ENCODE measurements at places on chromosomes 6 and 20.

GRCh38 chr6:11425431-11425871 lies 112.1 kb upstream of the TMEM170B start:
- no peak for DNase-seq

GRCh38 chr6:135096403-135097130 lies 41.9 kb upstream of the HBS1L start:
- DNase-seq, result no peak

DNA sequence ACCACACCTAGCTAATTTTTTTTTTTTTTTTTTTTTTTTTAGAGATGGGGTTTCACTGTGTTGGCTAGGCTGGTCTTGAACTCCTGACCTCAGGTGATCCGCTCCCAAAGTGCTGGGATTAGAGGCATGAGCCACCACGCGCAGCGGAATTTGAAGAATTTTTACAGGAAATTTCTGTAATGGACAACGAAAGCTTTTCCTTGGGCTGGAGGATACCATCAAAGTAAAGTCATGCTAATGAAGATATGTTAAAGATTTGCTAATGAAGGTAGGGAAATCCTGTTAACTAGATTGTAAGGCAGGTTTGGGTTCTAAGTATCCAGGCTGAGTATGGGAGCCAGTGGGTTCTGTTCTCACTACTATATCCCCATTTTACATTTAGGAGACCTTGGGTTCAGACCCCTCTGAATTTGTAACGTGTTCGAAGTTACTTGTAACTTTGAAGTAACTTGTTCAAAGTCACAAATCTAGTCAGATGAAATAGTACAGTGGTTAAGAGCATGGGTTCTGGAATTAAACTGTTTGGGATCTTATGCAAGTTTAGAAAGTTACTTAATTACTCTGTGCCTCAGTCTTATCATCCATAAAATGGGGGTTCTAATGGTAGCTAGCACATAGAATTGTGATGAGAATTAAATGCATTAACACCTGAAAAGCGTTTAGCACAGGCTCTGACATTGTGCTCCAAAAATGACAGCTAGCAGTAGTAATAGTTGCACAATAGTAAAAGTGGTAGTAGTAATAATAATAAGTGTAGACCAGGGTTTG lies 123.4 kb upstream of the GPR6 start:
- DNase-seq, result no peak

- no peak for DNase-seq
These were observed 20.0 kb upstream of the UBE2J1 start for GRCh38 chr6:89372506-89372901.

DNA sequence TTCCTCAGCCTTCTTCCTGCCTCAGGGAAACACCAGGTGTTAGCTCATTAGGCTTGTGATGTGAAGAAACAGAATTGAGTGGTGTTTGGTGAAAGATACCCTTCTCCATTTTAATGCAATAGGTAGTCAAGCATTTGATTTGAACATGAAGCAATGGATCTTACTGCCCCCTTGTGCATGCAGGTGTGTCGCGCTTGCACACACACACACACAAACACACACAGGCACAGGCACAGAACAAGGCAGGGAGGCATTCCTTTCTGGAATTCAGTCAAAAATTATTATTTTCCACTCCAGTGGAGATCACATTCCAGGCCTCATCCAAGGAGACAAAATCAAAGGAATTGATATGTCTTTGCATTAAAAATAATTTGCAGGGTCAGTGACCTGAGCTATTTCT lies 667.0 kb upstream of the MARCKS start:
- DNase-seq, result no peak

DNA sequence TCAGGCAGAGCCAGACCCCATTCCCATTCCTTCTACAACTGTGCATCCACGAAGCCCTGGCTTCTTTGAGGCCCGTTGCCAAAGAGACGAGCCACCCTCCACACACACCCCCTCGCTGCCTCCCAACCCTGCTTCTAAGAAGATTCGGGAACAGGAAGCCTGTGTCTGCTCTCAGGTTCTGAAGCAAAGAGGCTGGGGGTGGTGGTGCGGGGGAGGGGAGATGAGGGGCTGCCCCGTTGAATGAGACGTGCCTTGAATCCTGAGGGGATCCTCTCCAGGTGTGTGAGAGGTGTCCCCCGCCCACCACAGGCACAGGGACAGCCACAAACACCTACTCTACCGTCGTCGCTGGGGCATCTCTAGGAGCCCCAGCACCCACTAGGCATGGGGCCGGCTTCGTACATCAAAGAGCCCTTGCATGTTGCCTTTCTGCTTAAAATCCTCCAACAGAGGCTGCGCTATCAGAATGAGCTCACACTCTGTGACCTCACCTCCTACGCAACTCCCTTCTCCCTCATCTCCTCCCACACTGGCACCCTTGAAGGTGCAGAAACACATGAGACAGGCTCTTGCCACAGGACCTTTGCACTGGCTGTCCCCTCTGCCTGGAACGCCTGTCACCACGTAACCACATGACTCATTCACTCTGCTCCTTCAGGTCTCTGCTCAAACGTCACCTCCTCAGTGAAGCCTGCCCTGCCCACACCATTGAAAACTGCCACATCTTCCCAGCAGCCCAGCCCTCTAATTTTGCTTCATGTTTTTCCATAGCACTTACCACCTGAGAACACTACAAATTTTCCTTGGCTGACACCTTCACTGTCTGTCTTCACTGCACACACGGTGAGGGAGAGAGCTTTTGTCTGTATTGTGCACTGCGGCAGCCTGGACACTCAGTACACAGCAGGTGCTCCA lies 58.5 kb downstream of the PREX1 start:
- peak; percentile 85 for DNase-seq

- no peak for DNase-seq
These were observed 17.4 kb downstream of the PIGT start for GRCh38 chr20:45433316-45433715.

DNA sequence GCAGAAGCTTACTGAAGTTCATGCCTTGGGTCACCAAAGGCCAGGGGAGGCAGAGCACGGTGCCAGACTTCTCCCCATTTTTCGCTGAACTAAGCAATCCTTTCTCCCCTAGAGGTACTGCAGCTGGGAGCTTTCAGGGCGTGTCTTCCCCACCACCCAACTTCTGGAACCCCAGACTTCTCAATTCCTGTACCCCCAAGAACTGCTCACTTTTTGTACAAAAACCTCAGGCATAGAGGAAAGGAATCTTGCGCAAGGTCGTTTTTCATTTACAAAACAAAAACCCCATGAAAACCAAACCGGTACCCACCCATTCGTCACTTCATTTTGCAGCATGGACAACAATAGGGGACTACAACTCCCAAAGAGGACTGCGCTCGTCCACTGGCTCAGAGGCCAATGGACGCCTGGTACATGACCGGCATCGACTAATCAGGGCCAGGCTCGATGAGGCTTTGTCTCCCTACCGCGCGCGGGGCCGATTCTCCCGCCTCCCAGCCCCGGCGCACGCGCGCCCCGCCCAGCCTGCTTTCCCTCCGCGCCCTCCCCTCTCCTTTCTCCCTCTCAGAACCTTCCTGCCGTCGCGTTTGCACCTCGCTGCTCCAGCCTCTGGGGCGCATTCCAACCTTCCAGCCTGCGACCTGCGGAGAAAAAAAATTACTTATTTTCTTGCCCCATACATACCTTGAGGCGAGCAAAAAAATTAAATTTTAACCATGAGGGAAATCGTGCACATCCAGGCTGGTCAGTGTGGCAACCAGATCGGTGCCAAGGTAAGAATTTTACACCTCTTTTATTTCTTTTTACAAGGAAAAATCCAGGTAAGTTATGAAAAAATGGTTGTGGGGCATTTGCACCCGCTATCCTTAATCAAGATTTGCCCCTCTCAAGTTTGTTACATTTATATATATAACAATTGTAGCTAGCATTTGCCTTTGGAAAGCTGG lies at the start of gene TUBB:
Gene TUBB (plus strand): TSS at position 562 of the 947 bp plus-strand sequence. CDS start 155 bp downstream, at position 717.
- DNase-seq, result peak; percentile 94

DNA sequence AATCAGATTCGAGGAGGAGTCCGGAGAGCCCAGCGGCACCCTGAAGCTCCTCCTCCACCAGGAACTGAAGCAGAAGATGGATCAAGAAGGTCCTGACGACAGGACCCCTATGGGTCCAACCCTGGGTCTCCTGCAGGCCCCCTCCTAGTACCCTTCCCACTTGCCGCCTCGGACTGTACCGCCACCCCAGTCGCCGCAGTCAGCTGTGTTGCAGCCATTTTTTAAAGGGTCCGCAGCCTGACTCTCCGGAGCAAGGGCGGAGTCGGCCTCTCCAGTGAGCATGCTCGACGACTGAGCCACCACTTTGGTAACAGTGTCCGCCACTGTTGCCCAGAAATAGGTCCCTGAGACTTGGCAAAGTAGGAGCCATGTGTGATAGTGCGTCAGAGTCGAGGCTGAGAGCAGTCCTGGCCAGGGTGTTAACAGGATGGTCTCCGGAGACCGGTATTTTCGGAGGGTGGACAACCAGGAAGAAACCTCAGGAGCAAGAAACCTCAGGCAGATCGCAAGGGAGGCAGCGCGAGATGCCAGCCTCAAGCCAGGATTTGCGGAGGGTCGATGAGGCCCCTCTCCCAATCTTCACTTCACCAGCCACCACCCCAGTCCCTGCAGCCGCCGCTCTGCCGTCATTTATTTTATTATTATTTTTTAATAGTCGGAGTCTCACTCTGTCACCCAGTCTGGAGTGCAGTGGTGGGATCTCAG lies 294.6 kb upstream of the ZNF337 start:
- no peak for DNase-seq

DNA sequence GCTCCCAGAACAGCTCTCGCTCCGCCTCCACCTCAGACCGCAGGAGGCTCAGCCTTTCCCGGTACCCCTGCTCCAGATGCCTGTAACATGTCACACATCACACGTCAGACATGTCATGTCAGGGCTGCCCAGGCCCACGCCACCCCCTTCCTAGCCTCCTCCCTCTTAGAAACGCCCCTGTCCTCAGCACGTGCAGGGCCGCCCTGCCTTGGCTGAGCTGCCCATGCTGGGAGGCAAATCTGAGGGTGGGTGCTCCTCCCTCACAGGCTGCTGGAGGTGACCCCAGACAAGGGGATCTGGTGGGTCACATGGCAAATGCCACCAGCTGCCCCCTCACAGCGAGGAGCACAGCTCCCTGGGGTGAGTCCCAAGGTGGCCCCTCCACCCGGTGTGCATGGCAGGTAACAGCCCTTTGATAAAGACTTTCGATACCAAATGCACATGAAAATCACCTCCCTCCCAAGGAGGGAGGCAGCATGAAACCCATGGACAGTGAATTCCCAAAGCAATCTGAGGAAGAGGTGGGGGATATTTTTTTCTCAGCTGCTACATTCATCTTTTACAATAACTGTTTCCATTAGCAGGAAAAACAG lies 84.1 kb downstream of the GINS1 start:
- no peak for DNase-seq

DNA sequence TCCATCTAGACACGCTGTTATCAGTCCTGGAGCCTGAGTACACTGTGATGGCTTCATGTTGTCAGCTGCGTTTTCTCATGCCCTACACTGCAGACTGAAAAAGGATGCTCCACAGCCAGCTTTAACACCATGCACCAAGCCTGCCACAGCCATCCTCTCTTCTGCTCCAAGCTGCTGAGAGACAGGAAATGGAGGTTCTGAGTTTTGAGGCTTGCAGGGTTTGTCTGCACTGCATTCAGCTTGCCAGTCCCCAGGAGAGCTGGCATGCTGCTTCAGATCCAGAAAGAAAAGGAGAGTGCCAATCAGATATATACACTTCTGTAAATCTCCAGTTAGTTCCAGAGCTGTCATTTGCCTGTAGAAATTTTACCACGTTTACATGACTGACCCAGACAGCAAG lies 550.7 kb upstream of the FLRT3 start:
- DNase-seq, result no peak

DNA sequence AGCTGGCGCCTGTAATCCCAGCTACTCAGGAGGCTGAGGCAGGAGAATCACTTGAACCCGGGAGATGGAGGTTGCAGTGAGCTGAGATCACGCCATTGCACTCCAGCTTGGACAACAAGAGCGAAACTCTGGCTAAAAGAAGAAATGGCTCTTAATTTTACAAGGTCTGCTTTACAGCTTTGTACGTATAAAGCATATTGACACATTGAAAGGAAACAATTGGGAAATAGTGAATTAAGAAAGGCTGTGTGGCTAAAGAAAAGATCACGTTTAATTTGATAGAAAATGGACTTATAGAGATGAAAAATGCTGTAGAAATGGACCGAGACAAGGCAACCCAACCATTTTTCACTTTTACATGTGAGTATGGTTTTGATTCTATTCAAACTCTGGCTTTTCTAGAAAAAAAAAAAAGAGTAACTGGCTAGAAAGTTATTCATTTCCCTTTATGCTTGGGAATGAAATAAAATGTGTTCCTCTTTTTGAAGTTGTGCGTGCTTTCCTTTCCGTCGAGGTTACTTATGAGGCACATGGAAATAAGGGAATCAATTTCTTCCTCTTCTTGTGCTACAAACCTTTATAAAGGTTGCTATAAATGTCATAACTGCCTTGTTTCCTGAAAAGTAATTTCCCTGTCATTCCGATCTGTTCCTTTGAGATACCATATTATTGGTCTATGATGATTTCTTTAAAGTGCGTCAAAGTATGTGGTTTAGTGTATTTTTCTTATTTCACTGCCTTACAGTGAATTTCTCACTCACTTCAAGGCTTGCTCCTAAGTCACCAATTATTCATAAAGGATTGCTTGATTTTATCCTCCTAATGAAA lies 29.4 kb downstream of the PFDN4 start:
- no peak for DNase-seq

DNA sequence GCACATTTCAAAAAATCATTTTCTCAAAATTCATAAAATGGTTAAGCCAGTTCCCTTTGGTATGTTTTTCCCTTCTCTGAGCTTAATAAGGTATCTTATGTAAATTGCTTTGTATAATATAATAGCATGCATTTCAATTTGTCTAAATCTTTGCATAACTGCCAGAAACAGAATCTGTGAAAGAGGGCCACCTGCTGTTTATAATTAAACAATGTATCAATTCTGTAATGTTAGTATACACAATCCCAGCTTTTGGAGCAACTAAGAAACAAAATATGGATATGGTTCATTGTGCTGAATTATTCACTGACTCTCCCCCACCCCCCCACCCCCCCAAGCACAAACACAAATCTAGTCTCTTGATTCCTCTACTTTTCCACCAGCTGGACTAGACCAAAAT lies 54.8 kb downstream of the GPX5 start:
- no peak for DNase-seq

- DNase-seq, result no peak
These were observed 196.9 kb upstream of the SLC24A3 start for GRCh38 chr20:19015351-19016139.
